ENCODE measurements at places on chromosomes 1 and 21.
A peak's percentile ranks its signal among the peaks of the same experiment; 100 is the strongest.

- DNase-seq: no peak
Observed at GRCh38 chr1:25703041-25703440, 86.5 kb downstream of the MAN1C1 start.

GRCh38 chr1:76668046-76668445 is 199.2 kb upstream of the ST6GALNAC5 start:
- no peak for DNase-seq

DNA sequence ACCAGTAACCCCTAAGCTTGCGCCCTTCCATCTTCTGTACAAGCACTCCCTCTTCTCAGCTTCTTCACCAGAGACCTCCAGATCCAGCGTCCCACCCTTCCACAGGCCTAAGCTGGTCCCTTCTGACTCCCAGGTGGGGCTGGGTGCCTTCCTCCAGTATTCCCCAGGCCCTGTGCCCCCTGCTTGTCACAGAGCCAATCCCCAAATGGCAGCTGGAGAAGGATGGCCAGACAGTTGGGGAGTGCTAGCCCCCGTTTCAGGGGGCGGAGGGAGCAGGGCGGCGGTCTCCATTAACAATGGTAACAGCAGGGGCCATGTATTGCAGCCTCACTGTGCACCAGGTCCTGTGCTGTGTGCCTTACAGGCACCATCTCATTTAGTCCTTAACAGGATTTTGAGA is 85.7 kb downstream of the KCNN3 start:
- DNase-seq: no peak

- DNase-seq: no peak
Observed at GRCh38 chr1:89739013-89739843, 81.6 kb upstream of the LRRC8D start.

GRCh38 chr1:61076728-61077675 is 5.4 kb upstream of the NFIA start:
- peak; percentile 98 for DNase-seq

GRCh38 chr1:221159608-221160007 is 280.4 kb downstream of the HLX start:
- DNase-seq: no peak

- no peak for DNase-seq
Observed at GRCh38 chr1:243471754-243472745, 216.2 kb downstream of the SDCCAG8 start.

DNA sequence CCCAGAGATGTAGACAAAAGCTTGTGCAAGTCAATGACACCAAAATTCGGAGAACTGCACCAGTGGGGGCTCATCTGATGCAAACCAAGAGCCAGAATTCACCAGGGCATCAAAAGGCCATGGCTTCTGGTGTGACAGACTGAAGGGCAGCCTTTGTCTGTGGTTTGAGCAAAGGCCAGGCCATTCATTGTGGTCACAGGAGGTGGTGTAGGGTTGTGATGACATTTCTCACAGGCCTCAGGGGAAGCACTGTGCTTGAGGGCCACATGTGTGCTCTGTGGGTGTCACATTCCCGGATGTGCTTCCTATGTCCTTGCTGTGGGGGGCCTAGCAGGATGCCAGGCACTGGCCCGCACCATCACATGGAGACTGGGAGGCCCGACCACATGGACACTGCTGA is 22.5 kb upstream of the KCNE1 start:
- no peak for DNase-seq

GRCh38 chr1:10649517-10650201 is 146.8 kb downstream of the CASZ1 start:
- no peak for DNase-seq

GRCh38 chr21:38498057-38498833 is at the start of gene ERG:
TSS of gene ERG (minus strand) at chr21:38498477. CDS start at chr21:38498380, 97 bp downstream.
- DNase-seq: no peak

GRCh38 chr1:54282101-54282847 is 82.3 kb downstream of the MRPL37 start:
- no peak for DNase-seq

- DNase-seq: no peak
Observed at GRCh38 chr21:33898586-33898985, 17.0 kb downstream of the ATP5PO start.

GRCh38 chr1:45574105-45574626 is 9.7 kb upstream of the NASP start:
- no peak for DNase-seq

GRCh38 chr21:33733601-33734000 is 91.3 kb downstream of the ITSN1 start:
- DNase-seq: no peak

DNA sequence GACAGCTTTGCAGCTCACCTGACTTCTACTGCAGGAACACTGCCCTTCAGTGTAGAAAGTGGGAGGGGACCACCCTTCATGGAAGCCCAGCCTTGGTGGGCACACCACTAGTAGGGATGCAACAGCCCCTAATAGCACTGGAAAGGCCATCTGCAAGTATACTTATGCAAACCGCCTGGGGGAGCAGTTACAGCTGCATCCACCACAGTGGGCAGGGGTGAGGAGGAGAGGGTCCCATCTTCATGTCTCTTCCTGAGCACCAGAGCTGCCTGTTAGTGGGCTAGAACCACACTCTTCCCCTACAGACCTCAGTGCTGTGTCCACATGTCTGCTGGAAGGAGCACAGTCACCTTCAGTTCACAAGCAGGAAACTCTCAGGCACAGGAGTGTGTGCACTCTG is 66.2 kb upstream of the LHX8 start:
- DNase-seq: no peak

- DNase-seq: no peak
Observed at GRCh38 chr1:163614361-163614760, 292.6 kb downstream of the NUF2 start.

DNA sequence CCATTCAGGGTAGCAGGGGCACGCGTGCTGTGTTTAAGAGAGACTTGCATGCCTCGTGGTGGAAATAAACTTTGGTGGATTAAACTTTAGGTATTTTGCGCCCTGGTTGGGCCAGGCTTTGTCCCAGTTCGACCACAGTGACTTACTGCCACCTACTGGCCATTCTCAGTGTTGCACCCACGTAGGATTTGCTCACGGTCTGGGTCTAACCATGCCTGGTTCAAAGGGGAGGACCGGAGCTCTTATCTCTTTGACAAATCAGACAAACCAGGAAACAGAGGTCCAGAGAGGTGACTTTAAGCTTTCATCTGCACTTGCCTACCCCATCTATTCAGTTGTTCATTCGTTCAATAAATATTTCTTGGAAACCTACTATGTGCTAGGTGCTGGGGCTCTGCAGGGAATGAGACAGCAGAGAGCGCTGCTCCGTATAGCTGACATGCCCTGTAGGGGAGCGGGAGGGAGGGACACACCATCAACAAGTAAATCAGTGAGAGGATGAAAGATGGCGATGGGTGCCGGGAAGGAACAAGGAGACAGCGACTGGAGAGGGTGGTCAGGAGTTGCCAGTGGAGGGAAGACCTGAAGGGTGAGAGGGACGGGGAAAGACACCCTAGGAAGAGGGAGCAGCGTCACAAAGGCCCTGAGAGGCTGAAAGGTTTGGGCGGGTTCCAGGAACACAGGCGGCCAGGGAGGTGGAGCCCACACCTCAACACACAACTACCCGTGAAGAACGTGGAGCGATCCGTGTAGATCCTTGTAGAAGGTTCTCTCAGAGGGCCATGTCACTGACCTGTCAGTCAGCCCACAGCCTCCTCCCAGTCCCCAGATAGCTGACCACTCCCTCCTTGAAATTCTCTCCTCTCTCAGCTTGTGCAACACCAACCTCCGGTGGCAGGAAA is 27.2 kb upstream of the TINAGL1 start:
- peak; percentile 68 for DNase-seq

GRCh38 chr21:46150073-46150472 is 5.3 kb downstream of the FTCD start:
- DNase-seq: no peak

- DNase-seq: no peak
Observed at GRCh38 chr1:17297991-17298390, 10.0 kb upstream of the PADI4 start.

DNA sequence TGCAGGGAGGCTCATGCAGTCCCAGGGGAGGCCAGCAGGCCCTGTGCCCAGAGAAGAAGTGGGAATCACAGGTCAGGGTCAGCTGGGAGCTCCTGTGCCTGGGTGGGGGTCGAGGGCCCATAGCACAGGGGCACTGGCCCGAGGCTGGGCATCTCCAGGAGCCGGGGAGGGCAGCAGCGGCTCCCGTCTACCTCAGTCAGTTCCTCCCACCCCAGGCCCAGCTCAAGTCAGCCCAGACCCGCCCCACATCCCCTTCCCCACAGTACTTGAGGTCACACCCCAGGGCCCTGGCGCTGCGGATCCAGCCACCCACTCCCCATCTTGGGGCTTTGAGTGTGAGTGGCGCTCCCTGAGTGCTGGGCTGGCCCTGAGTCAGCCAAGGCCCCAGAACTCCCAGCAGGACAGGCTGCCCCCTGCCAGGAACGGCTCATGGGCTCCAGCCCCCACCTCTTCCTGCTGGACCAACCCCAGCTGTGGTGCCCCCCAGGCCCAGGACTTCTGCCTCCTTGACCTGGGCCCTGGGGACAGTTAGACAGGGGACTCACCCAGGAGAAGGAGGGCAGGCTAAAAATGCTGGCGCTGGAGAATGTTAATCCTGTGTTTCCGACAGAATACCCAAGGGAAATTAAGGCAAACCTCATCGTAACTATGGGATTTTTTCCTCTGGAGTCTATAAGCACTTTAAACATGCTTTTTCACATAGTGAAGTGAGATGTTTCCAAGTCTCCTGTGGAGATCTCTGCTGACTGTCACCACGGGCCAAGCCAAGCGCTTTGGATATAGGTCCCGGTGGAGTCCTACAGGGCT is 68.8 kb upstream of the COL6A1 start:
- no peak for DNase-seq

DNA sequence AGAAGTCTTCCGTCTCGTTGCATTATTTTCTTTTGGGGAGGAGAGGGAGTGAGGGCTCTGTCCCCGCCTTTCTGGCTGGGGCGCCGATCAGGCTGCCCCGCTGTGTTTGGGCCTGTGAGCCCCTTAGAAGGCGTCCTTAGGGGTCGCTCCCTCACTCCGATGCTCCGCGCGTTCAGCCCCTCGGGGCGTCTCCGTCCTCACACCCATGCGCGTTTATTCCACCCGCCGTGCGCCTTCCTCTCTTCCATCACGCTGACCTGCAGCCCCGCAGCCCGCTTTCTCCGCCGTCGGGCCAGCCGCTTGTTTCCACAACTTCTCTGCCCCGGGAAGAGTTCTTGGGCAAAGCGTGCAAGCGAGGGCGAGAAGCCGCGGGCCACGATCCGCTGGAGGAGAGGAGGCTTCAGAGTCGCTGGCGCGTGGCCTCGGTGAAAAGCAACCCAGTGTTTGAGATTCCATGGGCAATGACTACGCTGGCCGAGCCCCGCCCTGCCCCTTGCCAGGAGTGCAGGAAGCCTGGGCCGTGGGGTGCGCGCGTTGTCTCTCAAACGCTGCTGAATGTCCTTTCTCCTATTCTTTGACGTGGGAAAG is 27.7 kb downstream of the TRIM11 start:
- no peak for DNase-seq

Measured in NCI-H1105 (cell line).